Kidney epithelial cell (primary cell): ENCODE measurements at places on chromosomes 16 and 17.

DNA sequence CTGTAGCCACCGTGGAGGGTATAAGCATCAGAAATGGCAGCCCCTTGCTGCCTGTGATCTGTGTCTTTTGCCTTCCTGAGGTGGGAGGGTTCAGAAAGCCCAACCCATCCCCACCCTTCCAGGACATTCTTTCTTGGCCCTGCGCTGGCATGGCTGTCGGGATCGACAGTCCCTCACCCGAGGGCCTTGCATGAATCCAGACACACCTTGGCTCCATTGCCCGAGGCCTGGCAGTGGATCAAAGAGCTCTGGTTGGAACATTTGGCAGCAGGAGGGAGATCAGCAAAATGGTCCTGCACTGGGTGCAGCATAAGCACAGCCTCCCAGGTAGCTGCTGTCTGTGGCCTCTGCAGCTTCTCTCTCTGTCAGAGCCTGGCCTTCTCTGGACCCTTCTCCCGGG, 246.6 kb upstream of the MAF start:
- no peak for DNase-seq

DNA sequence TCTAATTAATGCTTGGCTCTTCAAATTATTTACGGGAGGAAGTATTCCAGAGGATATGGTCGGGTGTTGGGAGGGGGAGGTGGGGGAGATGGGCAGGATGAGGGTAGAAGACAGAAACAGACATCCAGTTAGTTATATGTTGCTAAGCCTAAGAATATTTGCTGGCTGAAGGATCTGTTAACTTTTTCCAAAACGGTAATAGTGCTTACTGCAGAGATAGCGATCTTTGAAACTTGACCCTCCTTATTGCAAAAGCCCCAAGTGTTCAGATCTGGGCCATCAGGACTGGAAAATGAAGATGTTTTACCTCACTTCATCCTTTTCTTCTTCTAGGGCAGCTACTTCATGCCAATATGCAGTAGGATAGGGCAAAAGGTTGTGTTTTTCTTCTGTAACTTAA, 27.0 kb upstream of the MMD start:
- DNase-seq, result no peak

- DNase-seq, result no peak
These were observed 10.7 kb upstream of the SMTNL2 start for GRCh38 chr17:4573669-4574068.

DNA sequence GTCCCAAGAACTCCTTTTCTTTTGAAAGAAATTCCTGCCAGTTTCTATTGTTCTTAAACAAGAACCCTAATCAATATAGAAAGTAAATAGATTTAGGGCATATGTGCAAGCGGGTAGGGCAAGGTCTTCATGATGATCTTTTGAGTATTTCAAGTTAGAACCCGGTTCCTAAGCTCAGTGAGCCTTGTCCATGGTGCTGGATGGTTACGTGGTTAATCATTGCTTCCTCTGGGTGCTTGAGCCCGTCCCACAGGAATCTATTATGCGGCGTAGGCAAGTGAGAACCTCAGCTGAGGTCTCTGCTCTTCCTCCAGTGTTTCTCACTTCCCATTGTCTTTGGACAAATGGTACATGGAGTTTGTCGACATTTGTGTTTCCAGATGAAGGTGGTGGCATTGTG, 580.8 kb upstream of the EEF2KMT start:
- DNase-seq, result no peak

- no peak for DNase-seq
These were observed 10.7 kb upstream of the SNTB2 start for GRCh38 chr16:69176033-69176800.

DNA sequence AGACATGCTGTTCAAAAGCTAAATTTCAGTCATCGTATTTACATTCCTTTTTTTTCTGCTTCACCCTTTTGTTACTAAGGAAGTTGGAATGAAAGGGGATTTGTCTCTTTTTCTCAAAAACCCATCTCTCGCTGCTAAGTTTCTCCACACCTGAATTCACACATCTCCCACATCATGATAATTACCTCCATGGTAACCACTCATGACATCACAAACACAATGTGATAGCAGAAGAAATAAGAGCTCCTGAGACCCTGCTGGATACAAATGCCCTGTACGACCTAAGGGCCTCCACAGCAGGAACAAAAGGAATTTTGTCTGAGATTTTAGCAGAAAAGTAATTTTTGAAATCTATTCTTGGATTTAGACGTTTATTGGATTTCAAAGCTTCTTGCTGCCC, 82.6 kb upstream of the GNAO1 start:
- DNase-seq, result no peak

GRCh38 chr17:42285346-42286050, 2.8 kb upstream of the STAT5A start:
- no peak for DNase-seq

- peak; percentile 19 for DNase-seq
These were observed 471 bp upstream of the PRKAR1A start for GRCh38 chr17:68511671-68512246.

DNA sequence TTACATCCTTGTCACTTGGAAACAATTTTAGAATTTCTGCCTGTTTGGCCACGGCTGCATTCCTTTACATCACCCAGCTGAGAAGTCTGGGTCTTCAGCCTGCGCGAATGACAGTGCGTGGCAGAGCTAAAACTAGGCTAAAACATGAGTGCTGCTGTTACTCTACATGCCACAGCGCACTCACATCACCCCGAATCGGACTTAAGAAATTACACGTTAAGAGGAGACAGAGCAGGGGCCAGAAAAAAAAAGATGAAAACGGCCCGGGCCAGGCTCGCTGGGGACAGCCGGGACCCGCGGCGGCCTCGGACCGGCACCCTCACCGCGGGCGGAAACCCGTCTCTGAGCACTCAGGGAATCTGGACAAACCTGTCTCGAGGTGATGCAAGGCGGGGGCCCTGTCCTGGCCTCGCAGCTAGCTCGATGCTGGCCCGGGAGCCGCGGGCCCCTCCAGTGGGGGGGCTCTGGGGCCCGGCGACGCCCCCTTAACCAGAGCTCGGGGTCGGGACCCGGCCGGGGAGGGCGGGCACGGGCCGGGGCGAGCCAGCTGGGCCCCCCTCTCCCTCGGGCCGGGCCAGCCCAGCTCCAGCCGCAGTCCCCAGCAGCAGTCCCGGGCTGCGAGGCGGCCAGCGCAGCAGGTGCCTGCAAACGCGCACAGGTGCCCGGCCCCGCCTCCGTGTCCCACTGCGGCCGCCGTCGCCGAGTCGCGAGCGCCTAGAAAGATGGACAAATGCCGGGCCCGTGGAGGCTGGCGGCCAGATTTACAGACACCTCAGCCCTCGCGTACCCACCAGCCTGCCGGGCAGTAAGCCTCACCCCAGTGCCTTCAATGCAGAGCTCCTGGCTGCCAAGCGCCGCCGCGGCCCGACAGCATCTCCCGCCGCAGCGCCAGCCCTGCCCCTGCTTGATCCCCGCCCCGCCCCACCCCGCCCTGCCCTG, at the start of gene AKTIP:
AKTIP (minus strand) TSS at position 879 of the 939 bp plus-strand sequence. CDS start 2,950 bp downstream, outside the sequence.
- DNase-seq, result no peak

GRCh38 chr16:77759821-77760220, 28.5 kb upstream of the VAT1L start:
- DNase-seq, result no peak

DNA sequence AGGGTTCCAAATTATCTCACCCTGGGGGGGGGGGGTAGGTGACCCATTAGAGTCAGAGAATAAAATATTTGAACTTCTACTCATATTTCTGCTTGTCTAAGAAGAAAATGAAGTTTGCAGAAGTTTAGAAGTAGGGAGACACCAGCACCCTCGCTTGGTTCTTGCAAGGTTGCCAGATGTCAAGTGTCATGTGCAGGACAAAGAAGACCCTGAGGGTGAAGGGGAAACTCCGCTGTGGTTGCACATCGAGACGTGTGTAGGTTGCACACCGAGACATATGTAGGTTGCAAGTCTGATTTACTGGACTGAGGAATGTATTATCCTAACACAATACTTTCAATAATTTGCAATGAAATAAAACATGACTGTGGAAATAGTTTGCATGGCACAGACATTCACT, 42.4 kb upstream of the IRF8 start:
- DNase-seq, result no peak

DNA sequence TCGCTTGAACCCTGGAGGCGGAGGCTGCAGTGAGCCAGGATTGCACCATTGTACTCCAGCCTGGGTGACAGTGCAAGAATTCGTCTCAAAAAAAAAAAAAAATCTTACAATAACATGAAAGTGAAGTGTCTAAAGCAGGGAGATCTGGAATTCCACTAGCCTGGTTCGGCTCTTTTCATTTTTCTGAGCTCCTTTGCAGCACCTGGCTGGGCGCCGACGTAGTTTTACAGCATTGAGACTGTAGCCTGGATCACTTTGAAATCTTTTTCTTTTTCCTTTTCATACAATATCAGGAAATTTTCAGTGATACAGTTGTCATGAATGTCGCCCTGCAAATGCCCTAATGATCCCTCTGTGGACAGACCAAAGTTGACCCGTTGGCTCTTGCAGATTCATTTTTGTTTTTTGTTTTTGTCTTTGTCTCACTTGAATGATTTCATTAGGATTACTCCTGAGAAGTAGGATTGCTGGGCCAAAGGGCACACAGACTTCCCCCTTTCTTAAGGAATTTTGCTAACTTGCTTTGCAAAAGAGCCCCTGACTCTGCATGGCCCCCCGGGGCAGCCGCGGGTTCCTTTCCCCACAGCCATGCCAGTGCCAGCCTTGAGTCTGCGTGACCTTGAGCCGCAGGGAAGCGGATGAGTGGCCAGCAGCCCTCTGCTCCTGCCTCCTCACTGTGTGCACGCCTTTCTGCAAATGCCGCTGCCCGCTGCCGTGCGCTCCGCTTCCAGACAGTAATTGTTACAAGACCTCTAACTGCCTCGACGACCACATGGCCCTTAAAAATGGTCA, 28.0 kb downstream of the CRISPLD2 start:
- DNase-seq, result no peak

DNA sequence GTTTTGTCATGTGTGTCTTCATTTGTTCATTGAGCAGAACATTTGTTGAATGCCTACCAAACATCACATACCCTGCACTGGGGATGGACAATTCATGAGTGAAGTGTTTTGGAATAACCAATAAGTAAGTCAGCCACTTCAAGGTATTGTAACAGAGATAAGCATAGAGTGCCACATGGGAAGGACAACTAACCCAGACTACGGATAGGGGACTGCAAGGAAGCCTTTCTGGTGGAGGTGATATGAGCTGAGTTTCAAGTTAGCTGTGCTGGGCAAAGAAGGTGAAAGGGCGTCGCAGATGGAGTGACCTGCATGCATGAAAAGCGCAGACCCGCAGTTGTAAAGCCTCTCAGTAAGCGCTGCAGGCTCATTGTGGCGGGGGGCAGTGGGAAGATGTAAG, 78.8 kb downstream of the TNRC6C start:
- no peak for DNase-seq

- DNase-seq, result peak; percentile 94
These were observed 30.7 kb downstream of the YPEL2 start for GRCh38 chr17:59361916-59362810.

DNA sequence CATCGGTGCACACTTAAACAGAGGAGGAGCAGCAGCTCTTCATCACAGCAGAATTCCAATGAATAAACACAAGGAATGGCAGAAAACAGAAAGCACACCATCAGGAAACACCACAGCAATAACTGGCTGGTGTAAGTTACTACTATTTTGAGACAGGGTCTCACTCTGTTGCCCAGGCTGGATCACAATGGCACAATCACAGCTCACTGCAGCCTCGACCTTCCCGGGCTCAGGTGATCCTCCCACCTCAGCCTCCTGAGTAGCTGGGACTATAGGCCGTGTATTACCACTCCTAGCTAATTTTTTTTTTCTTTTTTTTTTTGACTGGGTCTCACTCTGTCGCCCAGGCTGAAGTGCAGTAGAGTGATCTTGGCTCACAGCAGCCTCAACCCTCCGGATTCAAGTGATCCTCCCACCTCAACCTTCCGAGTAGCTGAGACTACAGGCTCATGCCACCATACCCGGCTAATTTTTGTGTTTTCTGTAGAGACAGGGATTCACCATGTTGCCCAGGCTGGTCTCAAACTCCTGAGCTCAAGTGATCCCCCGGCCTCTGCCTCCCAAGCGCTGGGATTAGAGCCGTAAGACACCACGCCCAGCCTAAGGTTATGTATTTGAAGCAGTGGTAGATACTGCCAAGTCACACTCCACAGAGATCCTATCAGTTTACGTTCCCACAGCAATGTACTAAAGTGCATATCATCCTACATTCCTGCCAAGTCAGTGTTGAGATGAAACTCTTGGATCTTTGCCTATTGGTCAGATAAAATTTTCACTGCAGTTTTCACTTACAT, 20.7 kb downstream of the TRAP1 start:
- DNase-seq, result no peak

- DNase-seq, result no peak
These were observed 40.2 kb upstream of the SMPD3 start for GRCh38 chr16:68488554-68488953.

- DNase-seq, result no peak
These were observed 28.7 kb upstream of the KIFC3 start for GRCh38 chr16:57830890-57831484.

DNA sequence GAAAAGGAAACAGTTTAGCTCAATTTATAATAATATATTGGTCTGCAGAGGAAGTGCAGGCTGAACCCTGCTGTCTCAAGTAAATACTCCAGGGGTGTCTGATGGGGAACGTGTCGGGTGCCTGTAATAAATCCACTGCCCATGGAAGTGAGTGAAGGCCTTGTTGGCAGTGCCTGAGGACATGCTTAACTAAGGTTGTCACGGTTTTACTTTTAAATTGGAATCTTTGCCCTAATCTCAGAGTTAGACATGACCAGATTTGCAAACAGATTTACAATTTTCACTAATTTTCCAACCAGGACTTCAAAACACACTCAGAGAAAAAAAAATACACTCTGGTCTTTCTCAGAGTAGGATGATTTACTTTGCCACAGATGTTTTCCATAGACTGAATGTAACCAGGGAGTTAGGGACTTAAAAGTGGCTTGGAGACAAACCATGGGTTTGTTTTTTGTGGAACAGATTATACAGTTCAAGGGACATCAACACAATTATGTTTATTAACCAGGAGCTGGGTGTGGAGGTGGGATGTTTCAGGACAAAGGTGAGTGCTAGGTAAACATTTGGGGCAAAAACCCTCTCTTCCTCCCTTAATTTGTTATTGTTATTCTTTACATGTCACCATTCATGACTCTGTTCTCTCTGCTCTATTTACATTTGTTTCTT, 144.5 kb downstream of the FTO start:
- DNase-seq, result no peak

- no peak for DNase-seq
These were observed 197.5 kb downstream of the FTO start for GRCh38 chr16:53901408-53901807.
